ENCODE measurements at places on chromosomes 4 and X.

DNA sequence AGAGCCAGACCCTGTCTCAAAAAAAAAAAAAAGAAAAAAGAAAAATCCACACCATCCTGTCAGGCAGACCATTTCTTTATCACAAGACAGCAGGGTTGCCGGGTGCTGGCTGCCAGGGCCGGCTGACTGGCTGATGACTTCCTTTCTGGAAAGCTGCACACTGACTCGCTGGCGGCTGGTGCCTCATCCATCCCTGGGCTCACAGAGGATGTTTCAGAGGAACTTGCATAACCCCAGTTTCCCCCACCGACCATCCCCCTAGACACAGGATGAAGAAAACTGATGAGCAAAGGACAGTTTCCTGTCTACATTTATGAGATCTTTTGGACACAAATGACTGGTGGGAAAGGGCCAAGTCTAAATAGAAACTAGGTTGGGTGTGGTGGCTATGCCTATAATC, 14.1 kb downstream of the HPSE start:
- DNase-seq, result peak; percentile 26

- DNase-seq, result no peak
These were observed 6.2 kb upstream of the MAN2B2 start for GRCh38 chr4:6568689-6569332.

- no peak for DNase-seq
These were observed 138.9 kb downstream of the SMIM20 start for GRCh38 chr4:26052663-26053541.

DNA sequence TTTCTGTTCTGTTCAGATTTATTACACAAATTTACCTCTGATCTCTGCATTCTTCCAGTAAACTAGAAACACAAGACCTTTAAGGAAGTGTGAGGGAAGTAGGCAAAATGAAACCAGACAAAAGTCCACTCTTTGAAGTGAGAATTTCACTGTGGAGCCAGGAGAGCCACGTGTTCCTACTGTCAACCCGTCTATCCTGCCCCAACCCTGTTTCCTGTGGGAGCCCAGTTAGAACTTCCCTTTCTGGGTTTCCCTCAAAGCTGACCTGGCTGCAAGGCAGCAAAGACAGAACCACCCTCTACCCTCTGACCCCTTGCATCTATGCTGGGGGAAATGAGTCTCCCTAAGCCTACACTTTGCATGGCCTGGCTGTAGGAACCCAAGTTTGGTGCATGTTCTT, 40.0 kb downstream of the TMEM144 start:
- DNase-seq, result no peak

DNA sequence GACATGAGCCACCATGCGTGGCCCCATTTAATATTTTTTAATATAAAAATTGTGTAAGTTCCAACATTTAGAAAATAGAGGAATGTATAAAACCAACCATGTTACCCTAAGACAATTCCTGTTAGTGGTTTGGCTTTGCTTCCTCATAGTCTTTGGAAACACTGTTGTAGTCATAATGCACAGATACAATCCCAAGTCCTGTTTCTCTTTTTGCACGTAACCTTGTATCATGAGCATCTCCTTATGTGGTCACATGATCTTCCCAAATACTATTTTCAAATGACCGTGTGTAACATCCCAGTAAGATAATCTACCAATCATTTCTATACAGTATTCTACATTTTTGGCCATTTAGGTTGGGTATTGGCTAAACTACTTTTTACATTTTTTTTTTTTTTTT, 13.9 kb upstream of the RHOH start:
- DNase-seq, result no peak

DNA sequence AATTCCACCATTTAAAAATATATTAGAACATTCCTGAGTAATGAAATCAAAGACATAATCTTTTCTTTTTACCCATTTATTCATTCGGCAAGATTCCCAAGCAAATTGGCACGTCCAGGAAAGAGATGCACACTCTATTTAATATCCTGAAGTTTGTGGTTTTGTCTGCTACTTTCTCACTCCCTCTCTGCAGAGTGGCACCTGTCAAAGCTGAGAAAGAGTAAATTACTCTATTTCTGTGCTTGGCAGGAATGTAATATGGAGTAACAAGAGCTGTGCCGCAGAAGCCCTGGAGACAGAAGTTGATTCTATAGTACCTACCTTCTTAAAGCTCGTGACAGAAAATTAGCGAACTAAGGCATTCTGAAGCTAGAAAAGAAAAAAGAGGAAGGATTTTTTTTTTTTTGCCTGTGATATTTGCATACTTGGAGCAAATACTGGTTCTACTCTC, 5.5 kb downstream of the GSTCD start:
- peak; percentile 13 for DNase-seq

DNA sequence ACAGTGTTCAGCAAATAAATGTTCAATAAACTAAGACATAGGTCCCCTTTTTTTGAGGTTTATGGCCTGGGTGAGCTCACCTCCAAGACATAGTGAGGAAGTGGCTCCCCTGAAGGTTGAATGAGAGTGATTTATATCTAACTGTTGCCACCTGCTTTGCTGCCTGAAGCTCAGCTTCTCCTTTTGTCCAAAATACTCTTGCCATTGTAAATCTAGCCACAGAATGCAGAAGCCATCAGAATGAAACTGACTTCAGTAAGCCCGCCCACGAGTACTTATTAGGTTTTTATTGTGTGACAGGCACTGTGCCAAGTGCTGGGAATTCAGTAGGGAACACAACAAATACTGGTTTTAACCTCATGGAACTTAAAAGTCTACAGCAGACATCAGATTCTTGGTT, 18.0 kb downstream of the SPINK2 start:
- DNase-seq, result peak; percentile 37

DNA sequence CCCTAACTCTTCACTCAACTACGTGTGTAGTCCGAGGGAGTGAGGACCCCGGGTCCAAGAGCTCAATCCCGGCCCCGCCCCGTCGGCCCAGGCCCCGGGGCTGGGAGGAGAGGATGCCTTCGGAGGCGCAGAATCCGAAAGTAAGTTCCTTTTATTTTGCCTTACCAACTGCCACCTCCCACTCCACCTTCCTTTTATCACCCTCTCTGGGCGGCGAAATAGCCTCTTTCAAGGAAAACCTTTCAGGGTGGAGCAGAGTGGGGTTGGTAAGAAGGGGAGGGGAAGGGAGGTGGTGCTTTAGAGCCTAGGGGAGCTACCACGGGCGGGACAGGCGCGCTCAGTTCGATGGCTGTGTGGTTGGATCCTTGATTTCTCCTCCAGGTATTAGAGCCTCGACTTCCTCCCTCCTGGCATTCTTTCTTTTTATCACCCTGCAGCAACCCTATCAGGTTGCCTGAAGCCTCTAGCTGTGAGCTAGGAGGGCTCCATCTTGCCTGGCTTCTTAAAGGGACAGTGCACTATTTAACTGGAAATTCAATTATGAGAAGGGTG, 191.2 kb downstream of the RRAGB start:
- DNase-seq, result no peak

DNA sequence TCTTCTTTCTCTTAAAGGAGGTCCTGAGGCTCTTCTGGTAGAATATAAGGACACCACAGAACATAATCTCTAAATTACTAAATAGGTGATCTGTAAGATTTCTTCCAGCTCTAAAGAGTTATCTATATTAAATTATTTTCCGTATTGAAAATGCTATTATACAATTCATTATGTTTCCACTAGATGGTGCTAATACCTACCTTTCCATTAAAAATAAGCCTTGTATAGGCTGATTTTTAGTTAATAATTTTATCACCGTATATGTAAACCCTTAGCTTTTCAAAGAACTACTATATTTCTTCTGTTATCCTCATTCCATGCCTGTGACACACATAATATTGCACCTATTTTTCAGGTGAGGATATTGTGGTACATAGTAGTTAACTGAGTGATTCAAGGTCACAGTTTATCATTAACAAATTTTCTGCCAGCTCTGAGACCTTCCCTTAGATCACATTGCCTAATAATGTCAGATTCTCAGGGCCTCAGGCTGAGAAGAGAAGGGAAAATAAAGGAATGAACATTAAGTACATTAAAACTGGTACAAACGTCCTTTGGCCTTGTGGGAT, 138.8 kb downstream of the TEX11 start:
- DNase-seq, result no peak

GRCh38 chr4:119059221-119059620, 76.4 kb upstream of the MYOZ2 start:
- no peak for DNase-seq

DNA sequence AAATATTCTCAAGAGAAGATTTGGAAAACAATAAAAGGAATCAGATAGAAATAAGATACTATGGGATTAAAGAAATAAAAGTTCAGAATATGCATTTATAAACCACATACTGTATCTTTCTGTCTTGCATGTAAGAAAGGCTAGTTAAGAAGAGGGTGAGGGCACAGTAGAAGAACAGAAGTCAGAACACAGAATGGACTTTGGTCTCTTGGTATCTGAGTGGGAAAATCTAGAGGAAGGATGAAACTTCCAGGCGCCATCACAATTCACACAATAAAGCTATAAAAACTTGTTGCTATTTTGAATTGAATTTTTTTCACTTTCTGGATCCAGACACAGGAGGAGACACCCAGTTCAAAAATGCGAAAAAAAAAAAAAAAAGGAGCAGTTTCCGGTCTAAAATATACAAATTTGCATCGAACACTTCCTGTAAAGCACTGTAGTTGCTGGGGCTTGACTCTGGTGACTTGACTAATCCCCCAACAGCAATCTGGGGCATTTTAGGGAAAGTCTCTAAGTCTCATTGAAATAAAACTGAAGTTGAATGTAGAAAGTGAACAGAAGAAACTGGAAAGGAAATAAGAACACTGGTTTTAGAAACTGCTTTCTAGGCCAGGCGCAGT, 8.1 kb upstream of the NAAA start:
- DNase-seq, result no peak

DNA sequence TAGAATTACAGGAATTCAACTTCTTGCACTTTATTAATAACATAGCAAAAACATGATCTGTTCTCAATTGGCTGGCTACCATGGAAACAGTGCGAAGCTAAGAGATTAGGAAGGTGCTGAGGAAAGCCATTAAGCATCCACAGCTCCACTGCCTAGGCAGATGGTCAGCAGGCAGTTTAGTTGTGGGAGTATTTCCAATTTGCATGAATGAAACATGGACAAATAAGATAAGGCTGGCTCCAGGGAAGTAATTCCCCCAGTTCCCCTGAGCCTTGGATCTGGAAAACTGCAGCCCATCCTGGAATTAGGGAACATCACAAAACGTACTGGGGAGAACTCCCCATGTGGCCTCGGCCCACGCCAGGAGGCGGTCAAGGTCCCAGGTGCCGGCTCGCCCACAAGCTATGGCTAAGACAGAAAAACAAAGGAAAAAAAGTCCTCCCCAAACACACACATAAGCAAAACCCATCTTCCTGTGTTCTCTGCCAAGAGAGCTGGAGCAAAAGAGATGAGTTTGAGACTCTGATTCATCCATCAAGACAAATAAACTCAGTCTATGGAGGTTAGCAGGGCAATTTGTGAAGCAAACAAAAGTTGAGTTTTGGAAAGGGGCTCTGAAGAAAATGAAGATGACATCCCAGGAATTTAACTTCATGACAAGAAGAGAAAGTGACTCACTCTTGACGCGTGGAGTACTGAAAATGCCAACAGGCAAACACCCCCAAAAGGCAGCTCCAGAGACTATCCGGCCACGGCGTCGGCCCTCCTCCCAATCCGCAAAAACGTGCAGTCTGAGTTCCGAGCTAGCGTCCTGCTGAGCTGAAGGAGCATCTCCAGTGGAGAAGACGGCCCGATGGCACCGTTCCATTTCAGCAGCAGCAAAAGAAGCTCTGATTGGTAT, 45.1 kb downstream of the IGFBP7 start:
- DNase-seq, result no peak

- no peak for DNase-seq
These were observed 22.9 kb downstream of the SHROOM3 start for GRCh38 chr4:76457885-76458284.

- no peak for DNase-seq
These were observed 75.1 kb downstream of the ADGRL3 start for GRCh38 chr4:61275241-61275640.

GRCh38 chr4:110553197-110553596, 69.7 kb downstream of the PITX2 start:
- no peak for DNase-seq

- no peak for DNase-seq
These were observed 8.2 kb downstream of the AMBN start for GRCh38 chr4:70600305-70600704.

- DNase-seq, result no peak
These were observed 388.9 kb downstream of the SPRY1 start for GRCh38 chr4:123785538-123785937.

GRCh38 chr4:37666625-37667071, 19.5 kb downstream of the RELL1 start:
- DNase-seq, result no peak

DNA sequence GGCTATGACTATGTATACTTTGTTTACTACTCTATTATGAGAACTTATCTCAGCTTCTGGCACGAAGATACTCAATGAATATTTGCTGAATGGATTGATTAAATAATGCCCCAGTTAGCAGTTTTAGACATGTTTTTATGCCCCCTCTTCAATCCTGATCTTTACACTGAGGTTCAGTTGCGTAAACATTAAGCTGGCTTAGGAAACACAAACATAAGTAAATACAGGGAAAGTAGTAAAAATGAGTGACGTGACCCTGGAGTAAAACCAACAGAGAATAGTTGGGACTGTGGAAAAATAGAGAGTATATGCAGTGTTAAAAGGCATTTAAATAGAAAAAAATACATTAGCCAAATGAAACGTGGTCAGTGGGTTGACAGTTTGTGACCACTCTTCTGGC, 387.0 kb upstream of the ACTRT1 start:
- DNase-seq, result no peak

- no peak for DNase-seq
These were observed 39.2 kb upstream of the CCKAR start for GRCh38 chr4:26529479-26529878.

DNA sequence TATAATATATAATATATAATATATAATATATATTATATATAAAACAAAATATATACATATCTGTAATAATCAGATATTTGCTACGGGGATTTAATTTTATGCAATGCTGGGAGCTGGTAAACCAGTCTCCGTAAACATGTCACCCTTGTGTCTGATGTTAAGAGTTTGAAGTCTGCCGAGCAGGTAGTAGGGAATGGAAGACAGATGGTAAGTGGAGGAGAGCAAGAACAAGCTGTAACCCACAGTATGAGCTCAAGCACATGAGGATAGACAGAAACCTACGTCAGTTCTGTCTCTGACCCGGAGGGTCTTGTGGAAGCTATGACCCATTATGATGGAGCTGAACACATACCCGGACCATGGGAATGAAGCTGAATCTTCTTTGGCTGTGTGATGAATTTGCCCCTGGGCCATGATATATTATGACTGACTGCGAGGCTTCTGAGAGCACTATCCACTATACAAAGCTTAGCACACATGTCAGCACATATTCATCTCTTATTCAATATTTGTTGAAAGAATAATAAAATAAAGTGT, 46.2 kb downstream of the TIGD2 start:
- no peak for DNase-seq

DNA sequence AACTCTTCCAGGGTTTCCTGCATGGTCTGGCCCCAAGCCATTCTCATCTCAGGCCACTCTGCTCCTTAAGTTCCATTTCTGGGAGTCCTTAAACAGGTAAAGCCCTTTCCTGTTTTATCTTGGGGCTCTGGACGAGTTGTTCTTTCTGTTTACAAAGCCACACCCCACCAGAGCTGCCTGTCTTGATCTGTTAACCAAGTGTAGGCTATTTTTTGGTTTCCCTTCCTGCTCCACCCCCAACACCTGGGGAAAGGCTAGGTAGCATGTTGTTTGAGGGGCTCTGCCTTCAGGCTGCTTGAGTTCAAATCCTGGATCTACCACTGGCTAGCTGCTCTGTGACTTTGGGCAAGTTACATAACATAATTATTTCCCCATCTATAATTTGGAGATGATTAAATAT, 40.0 kb downstream of the ERVMER34-1 start:
- no peak for DNase-seq
